ENCODE measurements at places on chromosomes 13 and 19.

- DNase-seq = no peak
These were observed 528.3 kb upstream of the ATXN8OS start for GRCh38 chr13:69579351-69579750.

- DNase-seq = no peak
These were observed 30.0 kb upstream of the MBNL2 start for GRCh38 chr13:97192166-97192565.

GRCh38 chr19:3192684-3193083 is 7.0 kb downstream of the NCLN start:
- no peak for DNase-seq

DNA sequence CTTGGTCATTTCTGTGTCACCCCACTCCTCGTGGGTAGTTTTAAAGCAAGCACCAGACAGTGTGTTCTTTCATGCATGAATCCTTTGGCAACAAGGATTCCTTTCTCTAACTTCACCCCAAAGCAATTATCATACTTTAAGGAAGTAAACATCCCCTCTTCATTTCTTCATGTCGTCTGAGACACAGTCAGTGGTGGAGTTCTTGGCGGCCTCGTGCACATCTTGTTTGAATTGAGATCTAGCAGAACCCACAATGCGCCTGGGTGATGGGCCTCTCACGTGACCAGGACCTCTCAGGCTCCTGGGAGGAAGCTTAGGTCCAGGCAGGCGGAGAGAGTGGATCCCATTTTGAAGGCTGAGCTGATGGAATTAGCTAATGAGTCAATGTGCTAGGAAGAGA is 2.6 kb downstream of the ACSBG2 start:
- no peak for DNase-seq
